ENCODE measurements at places on chromosomes 16 and 17.

DNA sequence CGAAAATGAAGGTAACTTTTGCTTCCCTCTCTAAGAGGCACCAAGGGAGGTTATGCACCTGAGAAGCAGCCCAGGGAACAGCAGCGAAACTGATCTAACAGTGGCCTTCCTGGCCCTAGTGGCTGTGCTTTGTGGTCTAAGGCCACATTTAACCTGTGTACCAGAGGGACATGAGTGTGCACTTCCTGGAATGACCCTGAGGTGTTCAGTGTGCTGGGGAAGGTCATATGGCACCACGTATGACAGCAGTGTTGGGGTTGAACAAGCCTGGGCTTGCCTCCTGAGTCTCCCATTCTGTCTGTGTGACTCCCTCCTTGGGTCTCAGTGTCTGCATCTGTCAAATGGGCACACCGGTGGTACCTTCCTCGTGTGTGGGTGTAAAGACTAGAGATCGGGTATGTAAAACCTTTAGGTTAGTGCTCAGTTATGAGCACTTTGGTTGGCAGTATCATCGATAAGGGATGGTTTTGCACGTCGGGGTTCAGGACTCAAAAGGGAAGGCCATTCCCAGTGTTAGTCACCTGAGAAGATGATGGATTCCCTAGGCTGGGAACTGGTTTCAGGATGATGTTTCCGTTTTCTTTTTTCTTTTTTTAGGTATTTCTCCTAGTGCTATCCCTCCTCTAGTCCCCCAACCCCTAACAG is 31.9 kb downstream of the PLCG2 start:
- no peak for DNase-seq

DNA sequence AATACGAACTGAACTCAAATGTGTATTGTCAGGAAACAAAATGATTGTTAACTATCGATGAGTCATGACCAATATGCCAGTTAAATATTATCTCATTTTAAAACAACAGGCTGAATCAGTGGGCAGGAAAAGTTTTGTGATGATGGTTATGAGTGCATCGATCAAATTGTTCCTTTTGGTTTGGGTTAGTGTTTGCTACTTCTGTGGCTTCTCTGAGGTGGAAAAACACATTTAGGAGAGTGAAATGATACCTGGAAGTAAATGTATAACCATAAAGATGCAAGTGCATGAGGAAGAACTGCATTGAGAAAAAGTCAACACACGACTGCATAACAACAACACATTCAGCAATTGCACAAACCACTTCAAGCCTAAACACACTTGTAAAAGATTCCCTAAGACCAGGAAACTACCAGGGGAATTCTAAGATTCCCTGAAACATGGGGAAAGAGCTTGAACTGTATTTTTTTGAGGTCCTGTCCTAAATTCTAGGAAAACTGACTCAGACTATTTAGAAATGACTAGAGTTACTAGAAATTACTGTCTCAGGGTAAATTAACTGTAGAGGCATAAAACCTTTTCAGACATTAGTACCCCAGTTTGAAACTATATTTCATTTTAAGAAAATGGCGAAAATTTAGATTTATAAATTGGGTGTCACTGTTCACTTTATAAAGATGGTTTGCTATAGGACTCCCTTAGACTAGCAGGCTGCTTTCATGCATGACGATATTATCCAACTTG is 44.8 kb downstream of the CDYL2 start:
- DNase-seq: no peak

DNA sequence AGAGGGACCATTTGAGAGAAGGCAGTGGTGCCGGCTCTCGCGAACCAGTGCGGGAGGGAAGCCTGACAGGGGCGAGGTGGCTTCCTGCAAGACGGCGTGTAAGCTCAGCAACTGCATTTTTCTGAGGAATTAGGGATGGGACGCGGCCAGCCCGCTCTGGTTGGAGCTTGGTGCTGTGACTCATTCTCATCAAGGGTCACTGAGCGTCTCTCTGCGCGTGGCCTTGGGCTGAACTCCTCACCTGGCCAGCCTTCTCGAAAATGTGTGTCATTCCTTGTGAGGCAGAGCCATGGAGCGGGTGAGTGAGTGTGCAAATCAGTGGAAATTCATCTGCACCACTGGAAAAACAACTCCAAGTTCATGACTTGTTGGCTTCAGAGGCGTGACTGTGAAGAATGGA is 52.8 kb downstream of the NTN1 start:
- DNase-seq: no peak

DNA sequence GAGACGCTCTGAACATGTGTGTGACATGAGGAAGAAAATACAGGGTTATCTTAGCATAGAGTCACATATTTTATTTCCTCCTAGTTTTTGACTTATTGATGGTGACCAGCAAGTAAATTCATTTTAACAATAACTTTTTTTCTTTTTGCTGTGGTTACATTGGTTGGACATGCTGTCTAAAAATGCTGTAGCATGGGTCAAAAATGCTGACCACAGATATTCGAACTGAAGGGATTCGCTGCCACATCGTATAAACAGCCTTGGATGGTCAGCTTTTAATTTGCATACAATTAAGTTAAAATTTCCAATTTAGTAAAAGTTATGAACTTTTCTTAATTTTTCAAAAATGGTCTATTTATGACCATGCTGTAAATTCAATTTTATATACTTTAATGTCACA is 30.5 kb downstream of the RPGRIP1L start:
- peak; percentile 46 for DNase-seq

GRCh38 chr16:15726715-15727114 is 76.7 kb downstream of the NDE1 start:
- DNase-seq: no peak

DNA sequence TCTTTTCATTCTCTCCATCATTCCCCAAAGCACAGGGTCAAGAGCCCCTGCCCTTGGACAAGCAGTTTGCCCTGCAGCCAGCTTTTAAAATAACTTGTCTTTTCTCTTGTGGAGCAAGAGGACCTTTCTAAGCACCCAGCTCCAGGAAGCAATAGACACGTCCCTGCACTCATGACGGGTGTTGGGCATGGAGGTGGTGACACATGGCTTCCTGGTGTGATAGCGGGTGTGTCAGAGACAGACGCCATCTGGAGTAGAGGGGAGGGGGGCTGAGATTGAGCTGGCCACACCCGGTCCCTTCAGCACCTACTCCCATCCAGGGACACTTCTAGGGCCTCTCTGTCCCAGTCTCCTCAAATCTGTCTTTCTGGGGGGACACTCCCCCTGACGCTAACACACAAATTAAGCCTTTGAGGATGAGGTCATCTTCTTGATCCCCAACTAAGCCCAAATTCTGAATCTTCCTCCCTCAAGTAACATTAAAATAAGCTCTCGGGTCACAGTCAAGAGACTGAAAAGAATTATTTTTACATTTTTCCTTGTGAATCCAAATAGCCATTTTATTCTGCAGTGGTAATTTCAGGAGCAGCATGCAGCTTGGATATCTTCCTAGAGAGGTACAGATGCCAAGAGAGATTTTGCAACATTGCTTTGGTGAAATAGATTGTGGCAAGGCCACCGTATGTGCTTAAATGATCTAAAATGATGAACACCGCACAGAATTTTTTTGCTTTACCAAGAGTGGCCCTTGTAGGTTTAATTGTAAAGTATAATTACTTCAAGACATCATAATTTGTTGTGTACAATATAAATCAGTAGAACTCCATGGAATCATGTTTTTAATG is 216.6 kb upstream of the IRX3 start:
- DNase-seq: peak; percentile 13

DNA sequence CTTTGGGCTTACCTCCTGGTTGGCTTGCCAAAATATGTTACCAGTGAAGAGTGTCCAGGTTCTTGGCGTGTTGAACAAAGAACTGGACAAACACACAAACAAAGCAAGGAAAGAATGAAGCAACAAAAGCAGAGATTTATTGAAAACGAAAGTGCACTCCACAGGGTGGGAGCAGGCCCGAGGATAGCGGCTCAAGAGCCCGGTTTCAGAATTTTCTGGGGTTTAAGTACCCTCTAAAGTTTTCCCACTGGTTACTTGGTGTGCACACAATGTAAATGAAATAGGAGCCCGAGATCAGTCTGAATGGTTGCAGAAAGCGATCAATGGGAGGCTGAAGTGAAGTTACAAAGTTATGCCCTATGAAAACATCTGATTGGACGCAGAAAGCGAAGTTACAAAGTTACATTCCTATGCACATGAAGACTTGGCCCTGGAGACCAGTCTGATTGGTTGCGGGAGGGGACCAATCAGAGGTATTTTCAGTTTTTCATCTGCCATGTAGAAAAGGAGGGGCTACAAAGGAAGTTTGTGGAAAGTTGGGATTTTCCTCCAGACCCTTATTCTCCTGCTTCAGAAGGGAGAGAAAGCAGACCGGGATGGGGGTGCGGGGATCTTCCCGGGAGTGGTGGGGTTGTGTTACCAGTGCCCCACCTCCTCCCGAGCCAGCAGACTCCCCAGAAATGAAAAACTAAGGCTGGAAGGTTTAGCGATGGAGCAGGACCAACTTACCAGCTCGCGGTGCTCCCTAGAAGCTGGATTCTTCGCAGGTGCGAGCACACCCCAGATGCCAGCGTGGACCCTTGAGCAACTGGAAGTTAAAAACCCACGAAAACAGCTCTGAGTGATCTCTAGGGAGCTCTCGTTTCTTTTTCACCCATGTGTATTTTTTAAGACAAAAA is at the start of gene SLFN12:
Gene SLFN12, minus strand, starts transcription at position 325 of the 899 bp plus-strand sequence. CDS start 9,472 bp downstream, outside the sequence.
- DNase-seq: peak; percentile 94

DNA sequence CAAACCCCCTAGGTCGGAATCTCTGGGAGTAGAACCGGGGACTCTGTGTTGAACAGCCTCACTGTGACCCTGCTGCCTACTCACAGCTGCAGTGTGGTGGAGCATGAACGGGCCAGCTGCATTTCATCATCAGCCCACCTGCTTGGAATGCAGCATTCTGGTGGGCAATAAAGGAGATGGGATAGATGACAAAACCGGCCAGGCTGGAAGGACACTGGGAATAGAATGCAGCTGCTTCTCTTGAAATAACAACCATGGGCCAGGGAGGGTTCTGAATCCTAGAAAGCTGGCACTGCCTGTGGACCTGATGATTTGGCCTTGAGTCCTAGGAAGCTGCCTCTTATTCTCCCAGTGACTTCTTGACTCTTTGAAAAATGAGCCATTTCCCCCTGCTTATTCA is 23.5 kb downstream of the CFAP97D1 start:
- no peak for DNase-seq
